Brain pericyte (primary cell): ENCODE measurements at places on chromosomes 3 and 15.

DNA sequence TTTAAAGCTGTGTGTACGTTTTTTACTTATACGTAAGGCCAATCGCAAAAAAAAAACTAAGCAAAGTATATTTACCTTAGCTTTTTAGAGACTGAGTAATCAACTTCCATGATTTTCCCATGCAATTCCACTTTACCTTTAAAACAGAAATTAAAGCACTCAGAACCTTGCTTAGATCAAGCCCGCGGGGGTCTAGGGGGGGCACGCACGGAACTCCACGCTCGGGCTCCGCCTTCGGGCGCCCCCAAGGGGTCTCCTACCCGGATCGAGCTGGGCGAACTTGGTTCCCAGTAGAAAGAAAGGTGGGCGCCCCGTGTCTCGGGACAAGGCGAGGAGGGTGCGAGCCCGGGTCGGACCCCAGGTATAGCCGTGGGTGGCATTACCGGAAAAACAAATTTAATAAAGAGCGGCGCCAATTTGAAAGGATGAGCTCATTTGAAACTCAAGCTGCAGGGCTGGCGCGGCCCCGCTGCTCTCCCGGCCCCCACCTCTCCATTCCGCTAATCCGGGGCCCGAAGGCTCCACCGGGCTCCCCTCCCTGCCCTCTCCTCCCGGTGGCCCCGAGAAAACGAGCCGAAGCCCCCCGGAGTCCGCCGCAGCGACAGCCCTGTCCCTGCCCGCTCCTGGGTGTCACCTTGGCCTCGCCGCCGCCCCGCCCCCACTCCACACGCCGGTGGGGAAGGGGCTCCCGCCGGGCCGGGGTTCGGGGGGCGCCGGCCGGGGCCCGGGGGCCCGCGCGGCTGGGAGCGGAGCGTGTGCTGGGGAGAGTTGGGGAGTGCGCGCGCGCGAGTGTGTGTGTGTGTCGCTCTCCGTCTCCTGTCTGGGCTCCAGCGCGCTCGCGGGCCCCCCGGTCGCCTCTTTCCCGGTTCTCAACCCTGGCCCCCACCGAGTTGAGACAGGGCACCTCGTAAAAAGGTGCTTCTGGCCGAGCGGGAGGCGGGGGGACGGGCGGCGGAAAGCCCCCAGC lies 1.5 kb downstream of the IGF2BP2 start:
- no peak for DNase-seq

GRCh38 chr3:197132916-197133530 lies 103.4 kb upstream of the MELTF start:
- DNase-seq: no peak

DNA sequence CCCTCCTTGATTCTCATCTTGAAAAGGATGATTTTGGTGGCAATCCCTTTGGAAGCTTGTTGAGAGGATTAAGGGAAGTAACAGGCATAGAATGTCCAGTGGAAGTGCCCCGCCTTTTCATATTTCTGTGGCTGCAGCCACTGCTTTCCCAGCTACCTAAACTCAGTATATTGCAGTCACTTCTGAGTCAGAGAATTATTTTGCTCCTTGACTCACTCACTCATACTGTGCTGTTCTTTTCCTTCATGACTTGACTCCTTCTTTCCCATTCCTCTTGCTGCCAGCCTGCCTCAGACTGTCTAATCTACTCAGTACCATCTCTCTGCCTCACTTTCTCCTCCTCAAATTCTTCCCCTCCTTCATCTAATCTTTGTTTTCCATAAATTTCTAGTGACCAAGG lies 26.5 kb upstream of the POLR2M start:
- no peak for DNase-seq

- no peak for DNase-seq
Observed at GRCh38 chr3:192130534-192131132, 596.7 kb downstream of the FGF12 start.

DNA sequence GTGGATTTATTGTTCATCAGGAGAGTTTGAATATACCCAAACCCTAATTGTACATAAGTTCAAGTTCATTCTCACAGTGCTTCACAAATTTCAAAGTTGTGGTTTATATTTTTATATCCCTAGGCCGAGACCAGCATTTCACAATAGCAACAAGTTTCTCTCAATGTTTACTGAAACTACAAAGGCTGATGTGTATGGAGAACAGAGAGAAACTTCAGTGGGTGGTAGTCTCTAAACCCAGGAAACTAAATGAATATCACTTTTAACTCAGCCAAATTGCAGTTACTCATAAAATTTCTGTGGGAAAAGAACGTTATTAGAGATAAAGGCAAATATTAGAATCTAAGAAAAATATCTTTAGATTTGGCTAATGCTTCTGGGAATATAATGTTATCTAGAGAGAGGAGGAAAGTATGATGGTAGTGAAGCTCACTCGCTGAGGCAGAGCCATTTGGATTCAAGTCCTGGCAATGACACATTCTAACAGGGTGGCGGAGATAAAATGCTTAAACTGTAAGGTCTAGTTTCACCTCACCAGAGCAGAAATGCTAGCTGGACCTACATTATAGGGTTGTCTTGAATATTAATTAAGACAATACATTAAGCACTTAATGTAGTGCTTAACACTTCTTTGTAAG lies 514.8 kb downstream of the EPHA3 start:
- DNase-seq: no peak

DNA sequence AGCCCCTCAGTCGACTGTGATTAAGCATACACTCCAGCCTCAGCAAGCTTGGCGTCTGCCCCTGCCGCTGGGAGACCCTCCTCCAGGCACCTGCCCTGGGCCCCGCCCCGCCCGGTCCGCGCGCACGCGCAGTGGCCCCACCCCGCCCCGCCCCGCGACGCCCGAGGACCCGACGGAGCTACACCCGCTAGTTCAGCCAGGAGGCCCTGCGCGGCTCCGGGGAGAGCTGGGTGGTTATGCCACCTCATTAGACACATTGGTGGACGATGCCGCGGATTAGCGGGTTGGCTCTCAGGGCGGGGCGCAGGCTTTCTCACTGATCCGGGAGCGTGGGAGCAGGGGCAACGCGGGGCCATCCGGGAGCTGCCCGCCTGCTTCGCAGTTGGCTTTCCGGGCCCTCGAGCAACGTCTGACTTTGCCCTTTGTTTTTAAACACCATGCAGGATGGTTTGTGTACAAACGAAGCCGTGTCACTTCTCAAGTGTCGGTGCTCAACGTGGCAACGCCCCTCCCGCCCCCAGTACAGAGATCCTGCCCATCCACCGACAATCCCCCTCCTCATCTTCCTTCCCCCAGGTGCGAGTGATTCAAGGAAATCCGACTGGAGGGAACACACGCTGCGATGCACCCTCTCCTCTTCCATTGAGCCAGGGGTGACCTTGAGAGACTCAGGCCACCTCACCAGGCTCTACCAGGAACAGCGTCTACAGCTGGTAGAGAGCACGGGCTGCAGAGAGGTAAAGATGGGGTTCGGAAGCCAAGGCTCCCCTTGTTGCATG lies 109.3 kb downstream of the SHQ1 start:
- no peak for DNase-seq

GRCh38 chr3:120637851-120638559 lies 41.9 kb downstream of the NDUFB4 start:
- DNase-seq: no peak

DNA sequence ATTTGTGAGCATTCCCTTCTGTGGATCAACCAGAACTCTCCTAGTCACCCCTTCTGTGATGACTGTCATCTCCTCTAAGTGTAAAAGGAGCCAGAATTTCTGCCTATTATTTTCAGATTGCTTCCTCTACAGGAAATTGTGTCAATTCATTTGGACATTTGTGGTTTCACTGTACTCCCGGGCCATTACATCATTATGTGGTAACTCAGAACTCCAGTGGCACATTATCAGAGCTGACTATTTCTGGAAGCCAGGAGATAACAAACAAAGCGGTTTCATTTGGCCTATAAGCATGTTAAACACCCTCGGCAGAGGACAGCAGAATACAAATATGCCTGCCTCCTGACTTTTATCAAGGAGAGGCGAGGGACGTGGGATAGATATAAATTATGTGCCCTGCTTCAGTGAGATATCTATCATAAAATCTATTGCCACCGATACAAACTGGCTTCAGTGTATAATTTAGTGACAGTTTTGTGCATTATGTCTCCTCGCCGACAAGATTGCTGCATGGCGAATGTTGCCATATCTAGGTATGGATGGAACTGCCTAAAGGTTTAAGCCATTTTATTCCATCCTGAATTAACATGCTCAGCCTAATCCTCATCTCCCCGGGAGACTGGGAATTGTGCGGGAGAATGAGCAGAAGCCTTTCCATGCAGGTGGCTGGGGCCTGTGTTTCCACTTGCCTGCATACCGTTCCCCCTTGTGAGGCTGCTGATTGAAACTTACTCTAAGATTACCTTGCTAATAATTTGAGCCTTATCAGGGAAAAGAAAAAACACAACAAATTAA lies 193.4 kb upstream of the SEMA6D start:
- DNase-seq: no peak

GRCh38 chr3:169478566-169479313 lies 184.8 kb downstream of the MECOM start:
- DNase-seq: no peak

- no peak for DNase-seq
Observed at GRCh38 chr3:116453666-116454346, 8.5 kb upstream of the LSAMP start.

GRCh38 chr3:172461530-172462138 lies 13.4 kb upstream of the GHSR start:
- no peak for DNase-seq
